ENCODE measurements at places on chromosomes 3 and 15.

- DNase-seq = no peak
Observed at GRCh38 chr15:32919749-32920414, 202.1 kb downstream of the GREM1 start.

- DNase-seq = peak; percentile 70
Observed at GRCh38 chr3:141288336-141288990, 56.8 kb downstream of the PXYLP1 start.

DNA sequence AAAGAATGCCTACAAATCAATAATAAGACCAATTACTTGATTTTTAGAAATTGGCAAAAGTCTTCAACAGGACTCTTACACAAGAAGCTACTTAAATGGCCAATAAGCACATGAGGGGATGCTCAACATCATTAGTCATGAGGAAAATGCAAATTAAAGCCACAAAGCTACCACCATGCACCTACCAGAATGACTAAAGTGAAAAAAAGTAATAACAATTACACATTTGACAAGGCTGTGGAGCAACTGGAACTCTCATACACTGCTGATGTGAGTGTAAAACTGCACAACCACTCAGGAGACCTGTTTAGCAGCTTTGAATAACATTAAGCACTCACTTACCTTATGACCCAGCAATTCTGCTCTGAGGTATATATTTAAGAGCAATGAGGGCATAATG lies 68.4 kb downstream of the PPCDC start:
- DNase-seq = peak; percentile 9

- DNase-seq = peak; percentile 93
Observed at GRCh38 chr15:90885432-90886290, 1.4 kb downstream of the FES start.

DNA sequence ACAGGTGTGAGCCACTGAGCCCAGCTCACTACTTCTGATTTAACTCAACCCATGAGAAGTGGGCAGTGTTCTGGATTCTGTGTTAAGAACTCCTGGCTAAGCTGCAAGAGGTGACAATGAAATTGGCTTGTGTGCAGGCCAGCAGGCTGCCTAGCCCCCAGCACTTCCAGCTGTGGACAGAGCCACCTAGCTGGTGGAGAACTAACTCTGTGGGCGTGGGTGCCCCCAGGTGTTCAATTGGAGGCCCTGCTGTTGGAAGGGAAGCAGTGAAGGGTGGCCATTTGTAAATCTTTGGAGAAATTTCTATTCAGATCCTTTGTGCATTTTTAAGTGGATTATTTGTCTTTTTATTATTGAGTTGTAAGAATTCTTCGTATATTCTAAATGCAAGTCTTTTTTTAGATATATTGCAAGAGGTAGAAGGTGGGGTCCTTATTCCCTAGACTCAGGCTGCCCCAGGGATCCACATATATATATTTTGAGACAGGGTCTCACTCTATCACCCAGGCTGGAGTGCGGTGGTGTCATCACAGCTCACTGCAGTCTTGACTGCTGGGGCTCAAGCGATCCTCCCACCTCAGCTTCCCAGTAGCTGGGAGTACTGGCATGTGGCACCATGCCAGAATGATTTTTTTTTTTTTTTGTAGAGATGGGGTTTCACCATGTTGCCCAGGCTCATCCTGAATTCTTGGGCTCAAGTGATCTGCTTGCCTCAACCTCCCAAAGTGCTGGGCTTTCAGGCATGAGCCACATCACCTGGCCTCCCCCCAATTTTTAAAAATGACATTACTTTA lies 7.2 kb upstream of the SCAMP5 start:
- peak; percentile 47 for DNase-seq

DNA sequence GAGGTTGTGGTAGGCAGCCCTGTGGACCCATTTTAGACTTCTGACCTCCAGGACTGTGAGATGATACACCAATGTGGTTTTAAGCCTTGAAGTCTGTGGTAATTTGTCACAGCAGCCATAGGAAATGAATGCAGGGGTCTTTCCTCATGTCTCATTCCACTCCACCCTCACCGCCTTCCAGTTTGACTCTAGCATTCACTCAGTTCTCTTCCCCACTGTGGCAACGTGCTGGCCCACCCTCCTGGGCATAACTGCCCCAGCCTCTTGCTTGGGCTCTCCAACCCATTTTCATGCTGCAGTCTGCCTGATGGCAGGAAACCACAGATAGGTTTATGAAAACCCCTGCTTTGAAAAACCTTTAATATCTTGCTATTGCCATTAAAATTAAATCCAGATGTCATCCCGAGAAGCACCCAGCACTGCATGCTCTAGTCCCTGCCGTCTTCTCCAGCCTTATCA lies 7.3 kb upstream of the TRNT1 start:
- DNase-seq = no peak

DNA sequence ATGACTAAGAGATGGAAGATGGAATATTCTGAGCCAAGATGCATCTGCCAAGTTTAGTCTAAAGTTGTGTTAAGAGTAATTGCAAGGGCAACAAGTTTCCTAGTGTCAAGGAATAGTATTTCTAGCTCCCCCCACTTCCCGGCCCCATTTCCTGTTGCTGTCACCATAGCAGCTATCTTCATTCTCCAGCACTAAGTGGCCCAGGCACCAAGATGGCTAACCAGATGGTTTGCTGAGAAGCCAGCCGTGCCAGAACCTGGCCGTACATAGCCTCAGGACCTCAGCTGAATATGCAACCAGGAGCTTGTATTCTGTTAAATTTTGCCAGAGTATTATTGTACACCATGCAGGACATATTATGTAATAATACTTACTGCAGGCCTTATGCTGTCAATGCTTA lies 108.8 kb upstream of the UMPS start:
- no peak for DNase-seq

- DNase-seq = no peak
Observed at GRCh38 chr15:29003840-29004233, 118.1 kb downstream of the APBA2 start.

DNA sequence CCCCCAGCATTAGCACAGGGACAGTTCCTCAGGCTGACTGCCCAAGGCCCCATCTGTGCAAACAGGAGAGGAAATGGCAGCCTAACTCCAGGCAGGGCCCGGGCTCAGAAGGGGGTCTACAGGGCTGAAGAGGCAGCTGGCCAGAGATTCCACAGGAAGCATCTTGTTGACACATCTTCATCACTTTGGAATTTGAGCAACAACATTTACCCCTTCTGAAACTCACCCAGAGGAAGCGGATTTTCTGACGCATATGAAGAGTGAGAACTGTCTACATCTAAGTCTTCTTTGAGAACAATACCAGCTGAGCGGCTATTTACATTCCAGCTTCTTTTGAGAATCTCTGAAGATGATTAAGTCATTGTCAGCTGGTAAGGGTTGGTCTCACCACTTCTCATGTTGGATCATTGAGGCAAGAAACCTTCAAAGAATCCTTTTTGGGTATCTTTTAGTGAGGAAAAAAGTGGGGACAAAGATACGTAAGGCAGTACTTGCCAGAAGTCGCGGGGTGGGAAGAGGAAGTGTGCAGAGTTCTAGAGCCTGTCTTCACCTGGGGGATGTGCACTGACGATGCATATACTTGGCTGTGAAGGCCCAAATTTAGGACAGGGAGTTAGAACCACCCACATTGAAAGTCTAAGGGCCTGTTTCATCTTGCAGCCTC lies 25.4 kb upstream of the SRP14 start:
- DNase-seq = peak; percentile 71

- no peak for DNase-seq
Observed at GRCh38 chr3:100613721-100614390, 4.5 kb downstream of the ADGRG7 start.

GRCh38 chr3:116524453-116525210 lies 79.3 kb upstream of the LSAMP start:
- no peak for DNase-seq

DNA sequence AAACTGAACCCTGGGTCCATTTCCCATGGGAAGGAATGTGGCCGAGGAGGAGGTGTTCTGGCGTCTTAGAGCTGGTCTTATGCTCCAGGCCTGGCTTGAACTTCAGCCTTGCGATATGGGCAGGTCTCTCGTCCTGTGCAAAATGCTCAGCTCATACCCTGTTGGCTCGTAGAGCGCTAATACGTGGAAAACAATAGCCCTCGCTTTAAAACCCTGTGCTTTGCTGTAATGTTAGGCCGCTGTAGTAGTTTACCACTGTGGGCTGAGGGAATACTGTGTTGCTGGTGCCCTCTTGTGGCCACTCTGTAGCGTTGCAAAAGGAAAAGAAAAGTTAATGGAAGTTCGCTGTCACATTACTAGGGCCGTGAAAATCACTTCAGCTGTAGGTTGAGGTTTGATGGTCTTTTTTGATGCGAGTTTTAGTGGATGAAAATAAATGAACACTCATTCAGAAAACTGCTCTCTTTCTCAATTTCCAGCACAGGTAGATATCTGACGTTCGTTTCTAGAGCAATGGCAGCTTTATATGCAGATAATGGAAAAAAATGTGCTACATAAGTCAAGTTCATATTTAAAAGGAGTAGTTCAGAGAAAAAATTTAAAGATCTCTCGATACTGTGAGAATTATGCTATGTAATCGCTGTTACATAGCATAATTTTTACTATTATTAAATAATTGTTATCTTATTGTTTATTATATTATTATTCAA lies 92.9 kb downstream of the MCTP2 start:
- peak; percentile 61 for DNase-seq

DNA sequence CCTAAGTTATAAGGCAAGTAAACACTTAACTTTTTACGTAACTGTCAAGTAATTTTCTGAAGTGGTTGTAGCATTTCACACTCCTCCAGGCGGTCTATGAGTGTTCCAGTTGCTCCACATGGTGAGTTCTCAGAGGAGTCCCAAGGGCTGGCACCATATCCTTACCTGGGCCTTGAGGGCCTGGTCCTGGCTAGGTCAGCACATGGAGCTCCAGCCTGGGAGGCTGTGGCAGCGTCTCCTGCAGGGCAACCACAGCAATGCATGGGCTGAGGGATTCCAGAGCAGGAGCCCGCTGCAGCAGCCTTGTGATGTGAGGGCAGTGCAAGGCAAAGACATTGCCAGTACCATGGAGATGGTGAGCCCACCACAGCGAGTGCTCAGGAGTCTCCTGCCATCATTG lies 32.2 kb upstream of the LYZL4 start:
- DNase-seq = no peak

DNA sequence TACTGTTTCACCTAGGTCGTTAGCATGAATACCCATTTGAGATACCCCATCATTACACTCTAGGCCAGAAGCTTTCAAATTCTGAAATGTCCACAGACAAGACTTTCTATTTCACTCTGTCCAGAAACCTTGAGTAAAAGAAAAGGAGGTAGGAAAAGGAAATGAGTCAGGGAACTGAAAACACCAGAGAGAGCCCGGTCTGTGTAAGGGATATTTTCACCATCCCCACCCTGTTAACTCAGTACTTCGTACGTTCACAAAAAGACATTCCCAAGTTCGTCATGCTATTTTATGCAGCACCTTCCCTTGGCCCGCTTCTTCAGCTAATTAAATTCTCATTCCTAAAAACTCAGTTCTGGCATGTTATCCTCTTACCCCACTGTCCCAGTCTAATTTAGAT lies 89.4 kb upstream of the SOX2 start:
- DNase-seq = no peak

GRCh38 chr3:100927775-100928174 lies 65.4 kb downstream of the ABI3BP start:
- DNase-seq = no peak

DNA sequence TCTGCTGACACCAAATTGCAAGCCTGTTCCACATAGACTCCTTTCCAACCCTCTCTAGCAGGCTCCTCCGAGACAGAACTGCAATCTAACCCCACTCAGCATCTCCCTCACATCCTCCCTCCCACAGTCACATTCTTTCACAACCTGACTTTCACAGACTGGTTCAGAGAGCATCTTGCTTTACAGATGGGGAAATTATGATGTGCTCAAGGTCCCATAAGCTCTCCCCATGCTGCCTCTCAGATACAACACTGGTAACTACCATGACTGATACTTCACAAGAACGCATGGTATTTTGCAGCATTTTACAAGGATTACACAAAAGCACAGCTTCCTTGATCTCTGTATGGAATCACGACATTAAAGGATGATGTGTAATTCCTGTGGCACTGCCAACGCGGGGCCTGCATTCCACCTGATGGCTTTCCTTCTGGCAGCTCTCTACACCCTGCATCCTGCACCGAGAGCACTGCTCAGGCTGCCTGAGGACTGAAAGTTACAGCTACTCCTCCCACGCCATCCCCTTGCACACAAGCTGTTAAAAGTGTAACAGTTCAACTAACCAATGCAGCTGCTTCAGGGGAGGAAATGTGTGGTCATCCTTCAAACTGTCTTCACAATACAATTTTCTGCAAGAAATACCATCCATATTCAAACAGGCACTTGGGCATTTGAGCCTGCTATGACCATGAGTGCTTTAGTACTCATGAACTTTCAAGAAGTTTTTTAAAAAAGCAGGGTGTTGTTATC lies 27.6 kb downstream of the TBC1D2B start:
- peak; percentile 89 for DNase-seq

- no peak for DNase-seq
Observed at GRCh38 chr3:52440249-52440551, 4.7 kb downstream of the SEMA3G start.

Data from MV-4-11 (cell line).